Chondrocyte (in vitro differentiated cells): ENCODE measurements at places on chromosomes 6 and 20.

- peak overlapping the region; percentile 76 for H3K27ac ChIP-seq
- no peaks in the 10 kb centered on the region for H3K27me3 ChIP-seq
- peaks cover 10% of the 10 kb centered on the region for H3K36me3 ChIP-seq
Measured at GRCh38 chr6:130853555-130854183, 26.5 kb downstream of the SMLR1 start.

DNA sequence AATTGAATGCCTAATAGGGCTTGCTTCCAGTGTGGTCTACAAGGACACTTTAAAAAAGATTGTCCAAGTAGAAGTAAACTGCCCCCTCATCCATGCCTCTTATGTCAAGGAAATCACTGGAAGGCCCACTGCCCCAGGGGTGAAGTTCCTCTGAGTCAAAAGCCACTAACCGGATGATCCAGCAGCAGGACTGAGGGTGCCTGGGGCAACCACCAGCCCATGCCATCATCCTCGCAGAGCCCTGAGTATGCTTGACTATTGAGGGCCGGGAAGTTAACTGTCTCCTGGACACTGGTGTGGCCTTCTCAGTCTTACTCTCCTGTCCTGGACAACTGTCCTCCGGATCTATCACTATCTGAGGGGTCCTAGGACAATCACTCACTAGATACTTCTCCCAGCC lies 411.5 kb downstream of the TENT5A start:
- no peak overlapping the region for H3K27ac ChIP-seq
- no peak for DNase-seq
- no peaks in the 10 kb centered on the region for H3K36me3 ChIP-seq

DNA sequence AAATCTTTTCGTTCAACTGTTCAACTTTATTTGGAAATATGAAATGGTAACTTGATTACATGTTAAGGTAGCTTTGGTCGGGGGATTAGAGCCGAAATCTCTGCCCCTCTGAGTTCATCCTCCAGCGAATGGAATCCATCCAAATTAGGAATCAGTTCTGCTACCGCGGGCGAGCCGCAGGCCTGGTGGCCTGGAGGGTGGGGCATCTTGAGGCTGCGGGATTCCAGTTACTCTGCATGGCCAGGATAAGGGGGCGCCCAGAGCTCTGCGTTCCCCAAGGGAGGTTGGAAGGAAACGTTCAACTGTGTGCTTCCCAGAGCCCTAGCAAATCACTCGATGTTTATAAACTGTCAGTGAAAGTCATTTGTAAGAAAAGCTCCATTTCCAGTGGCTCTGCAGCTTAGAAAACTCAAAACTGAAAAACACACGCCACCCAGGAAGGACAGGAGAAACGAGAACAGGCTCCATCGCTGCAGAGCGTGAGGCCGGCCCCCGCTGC lies 262.2 kb downstream of the TAF4 start:
- H3K27ac ChIP-seq: no peak overlapping the region
- peaks cover 33% of the 10 kb centered on the region for H3K27me3 ChIP-seq
- H3K36me3 ChIP-seq: no peaks in the 10 kb centered on the region
- peak; percentile 42 for DNase-seq
- H3K4me3 ChIP-seq: no peak overlapping the region
- H3K4me1 ChIP-seq: peaks cover 3% of the 10 kb centered on the region

GRCh38 chr20:32067234-32067821 lies 15.3 kb downstream of the HCK start:
- DNase-seq: no peak
- H3K36me3 ChIP-seq: no peaks in the 10 kb centered on the region
- peak overlapping the region; percentile 89 for H3K27ac ChIP-seq
- no peak overlapping the region for H3K4me3 ChIP-seq

DNA sequence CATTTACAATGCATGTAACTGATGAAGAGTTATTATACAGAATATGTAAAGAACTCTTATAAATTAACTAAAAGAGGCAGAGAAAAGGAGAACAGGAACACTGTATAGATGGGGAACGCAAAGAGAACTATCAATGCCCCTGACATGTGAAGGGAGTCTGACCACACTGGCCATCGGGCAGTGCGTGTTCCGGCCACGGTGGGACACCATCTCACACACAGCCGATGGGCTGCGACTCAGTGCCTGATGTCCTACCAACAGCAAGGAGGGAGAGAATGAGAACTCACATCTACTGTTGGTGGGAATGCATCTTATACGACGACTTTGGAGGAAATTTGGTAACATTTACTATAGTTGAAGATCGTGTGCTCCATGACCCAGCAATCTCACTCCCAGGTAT lies 15.5 kb upstream of the RAMACL start:
- H3K27ac ChIP-seq: no peak overlapping the region
- H3K36me3 ChIP-seq: peaks cover 16% of the 10 kb centered on the region
- no peak for DNase-seq
- H3K4me3 ChIP-seq: no peak overlapping the region
- no peaks in the 10 kb centered on the region for H3K27me3 ChIP-seq
- peaks cover 45% of the 10 kb centered on the region for H3K4me1 ChIP-seq

GRCh38 chr6:44446626-44447300 lies 59.3 kb downstream of the CDC5L start:
- no peaks in the 10 kb centered on the region for H3K4me1 ChIP-seq
- DNase-seq: no peak
- no peaks in the 10 kb centered on the region for H3K27me3 ChIP-seq
- no peak overlapping the region for H3K27ac ChIP-seq
- H3K36me3 ChIP-seq: peaks cover 29% of the 10 kb centered on the region

- H3K4me1 ChIP-seq: peaks cover 5% of the 10 kb centered on the region
- DNase-seq: no peak
- peaks cover 34% of the 10 kb centered on the region for H3K27me3 ChIP-seq
Measured at GRCh38 chr6:149999636-150000035, 25.7 kb downstream of the RAET1L start.

GRCh38 chr6:15485936-15486335 lies 176.9 kb downstream of the DTNBP1 start:
- no peak overlapping the region for H3K4me3 ChIP-seq
- H3K27me3 ChIP-seq: no peaks in the 10 kb centered on the region
- H3K36me3 ChIP-seq: peaks cover 9% of the 10 kb centered on the region

- H3K27me3 ChIP-seq: peaks cover 25% of the 10 kb centered on the region
- H3K4me3 ChIP-seq: no peak overlapping the region
- H3K4me1 ChIP-seq: peaks cover 32% of the 10 kb centered on the region
- no peak for DNase-seq
- peaks cover 2% of the 10 kb centered on the region for H3K36me3 ChIP-seq
- H3K27ac ChIP-seq: peak overlapping the region; percentile 54
Measured at GRCh38 chr20:62119591-62120364, 2.5 kb upstream of the LSM14B start.
